Stimulated activated CD8-positive, alpha-beta memory T cell treated with anti-CD3 and anti-CD28 coated beads, Interleukin-15, amount 100 ng/mL, for 24 hours (primary cell): ENCODE measurements at places on chromosomes 16 and 17.

- DNase-seq = no peak
Observed at GRCh38 chr17:74601944-74602572, 10.0 kb upstream of the CD300LD start.

GRCh38 chr16:84718-85406 lies 6.8 kb downstream of the MPG start:
- no peak for DNase-seq

DNA sequence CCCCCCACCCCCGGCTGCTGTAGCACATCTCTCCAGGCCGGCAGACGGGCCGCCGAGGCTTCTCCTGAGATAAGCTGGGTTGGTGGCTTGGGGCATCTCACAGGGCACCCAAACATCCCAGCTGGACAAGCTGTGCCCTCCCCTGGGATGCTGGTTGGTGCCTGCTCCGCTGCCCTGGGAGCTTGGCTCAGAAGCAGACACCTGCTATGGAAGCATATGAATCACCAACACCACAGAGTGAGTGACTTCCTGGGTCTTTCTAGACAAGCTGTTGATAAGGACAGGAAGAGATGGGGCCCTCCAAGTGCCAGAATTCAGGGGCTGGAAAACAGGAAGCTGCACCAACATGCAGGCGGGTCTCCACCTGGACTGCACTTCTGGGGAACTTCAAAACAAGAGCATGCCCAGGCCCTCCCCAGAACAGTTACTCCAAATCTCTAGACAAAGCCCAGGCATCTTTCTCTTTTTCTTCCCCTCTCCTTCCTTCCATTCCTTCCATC lies 13.7 kb downstream of the C16orf95 start:
- DNase-seq = no peak

DNA sequence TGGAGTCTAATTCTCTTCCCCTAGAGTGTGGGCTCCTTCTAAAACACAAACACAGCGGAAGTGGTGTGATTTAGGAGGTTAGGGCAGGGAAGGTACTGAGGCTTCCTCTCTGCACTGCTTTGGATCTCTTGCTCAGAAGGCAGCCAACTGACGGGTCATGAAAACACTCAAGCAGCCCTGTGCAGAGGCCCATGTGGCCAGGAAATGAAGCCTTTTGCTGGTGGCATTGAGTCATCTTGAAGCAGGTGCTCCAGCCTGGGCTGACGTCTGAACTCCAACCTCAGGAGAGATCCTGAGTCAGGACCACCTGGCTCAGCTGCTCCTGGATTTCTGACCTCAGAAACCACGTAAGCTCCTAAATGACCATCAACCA lies 72.9 kb downstream of the MRM1 start:
- DNase-seq = no peak

DNA sequence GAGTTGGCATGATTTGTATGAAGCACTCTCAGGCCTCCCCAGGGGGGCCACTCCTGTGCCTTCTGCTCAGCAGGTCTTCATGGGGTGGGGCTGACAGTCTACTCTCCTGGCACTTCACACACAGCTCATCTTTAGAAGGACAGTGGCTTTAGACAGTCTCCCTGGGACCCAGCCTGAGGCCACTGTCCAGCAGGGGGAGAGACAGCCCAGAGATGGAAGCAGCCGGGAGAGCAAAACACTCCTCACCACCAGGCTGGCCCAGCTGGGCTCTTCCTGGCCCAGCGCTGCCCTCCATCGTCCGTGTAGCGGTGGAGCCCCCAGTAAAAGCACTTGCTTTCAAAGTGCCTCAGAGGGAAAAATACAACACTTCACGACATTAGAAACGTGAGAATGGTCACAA lies 62.0 kb upstream of the CRHR1 start:
- no peak for DNase-seq

DNA sequence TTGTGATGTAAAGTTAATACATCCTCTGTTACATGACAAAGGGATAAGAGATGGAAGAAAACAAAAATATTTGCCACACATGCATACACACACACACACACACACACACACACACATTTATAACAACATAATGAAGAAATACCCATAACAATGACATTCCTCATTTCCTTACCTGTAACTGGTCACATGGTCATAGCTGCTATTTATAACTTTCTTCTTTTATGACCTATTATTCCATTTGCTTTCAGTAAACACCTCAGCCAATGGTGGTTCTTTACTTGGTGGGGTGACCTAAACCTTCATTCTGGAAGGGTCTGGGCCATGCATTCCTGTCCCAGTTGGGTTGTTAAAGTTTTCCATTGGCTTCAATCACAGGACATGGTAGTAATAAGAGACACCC lies 5.3 kb downstream of the MT2A start:
- DNase-seq = no peak

- DNase-seq = no peak
Observed at GRCh38 chr17:14072881-14073280, 3.6 kb downstream of the COX10 start.

GRCh38 chr16:74868501-74868900 lies 93.9 kb upstream of the FA2H start:
- no peak for DNase-seq

GRCh38 chr17:74635418-74635817 lies 11.9 kb upstream of the CD300E start:
- DNase-seq = no peak

GRCh38 chr16:17371299-17371698 lies 99.5 kb downstream of the XYLT1 start:
- DNase-seq = no peak

DNA sequence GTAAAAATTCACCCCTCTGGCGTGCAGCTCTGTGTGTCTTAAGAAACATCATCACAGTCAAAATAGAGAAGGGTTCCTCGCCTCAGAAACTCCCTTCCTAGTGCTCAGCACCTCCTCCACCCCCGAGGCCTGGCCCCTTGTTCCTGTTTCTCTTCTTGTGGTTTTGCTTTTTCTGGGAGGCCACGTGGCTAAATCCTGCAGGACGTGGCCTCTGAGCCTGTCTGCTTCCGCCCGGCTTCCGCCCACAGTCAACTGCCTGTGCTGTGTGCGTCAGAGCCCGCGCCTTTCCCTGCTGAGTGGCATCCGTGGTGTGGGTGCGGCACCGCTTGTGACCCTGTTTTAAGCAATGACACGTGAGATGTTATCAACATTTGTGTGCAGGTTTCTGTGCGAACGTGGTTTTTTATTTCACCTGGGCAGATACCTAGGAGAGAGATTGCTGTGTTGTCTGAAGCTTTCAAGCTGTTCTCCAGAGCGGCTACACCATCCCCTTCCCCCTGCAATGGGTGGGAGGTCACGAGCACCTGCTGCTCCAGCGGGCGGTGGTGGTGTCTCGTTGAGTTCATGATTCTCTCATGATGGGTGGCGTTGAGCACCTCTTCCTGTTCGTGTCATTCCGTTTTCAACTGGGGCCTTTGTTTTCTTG lies 21.7 kb downstream of the ACSF3 start:
- DNase-seq = peak; percentile 55
